ENCODE measurements at places on chromosomes 4 and X.

- no peak for DNase-seq
These were observed 59.1 kb downstream of the IGFBP7 start for GRCh38 chr4:57051095-57051494.

DNA sequence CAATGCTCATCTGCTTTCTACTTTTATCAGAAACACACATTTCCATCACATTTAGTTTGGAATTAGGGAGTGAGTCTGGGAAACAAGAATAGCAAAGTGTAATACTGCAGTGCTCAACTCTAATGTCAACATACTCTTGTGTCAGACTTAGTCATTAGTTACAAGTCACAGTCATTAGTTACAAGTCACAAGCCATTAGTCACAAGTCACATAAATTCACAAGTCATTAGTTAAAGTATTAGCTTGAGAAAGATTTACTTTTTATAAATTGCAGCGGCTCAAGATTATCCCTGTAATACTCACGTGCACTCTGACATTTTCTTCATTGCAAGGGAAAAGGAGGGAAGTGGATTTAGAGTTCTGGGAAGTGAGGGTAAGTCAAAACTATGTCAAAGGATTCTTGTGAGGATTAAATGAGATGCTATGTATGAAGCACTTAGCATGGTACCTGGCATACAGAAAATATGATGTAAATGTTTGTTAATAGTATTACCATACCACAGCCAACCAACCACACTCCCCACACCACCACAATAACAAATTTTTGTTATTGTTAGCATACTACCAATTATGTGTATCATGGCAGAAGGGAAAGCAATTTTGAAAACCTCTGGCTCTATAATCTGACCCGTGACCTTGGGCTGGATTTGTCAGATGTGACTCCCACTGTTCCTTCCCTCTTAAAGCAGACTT is 116.6 kb downstream of the ARHGAP24 start:
- no peak for DNase-seq

- DNase-seq, result no peak
These were observed 9.1 kb upstream of the HSPA4L start for GRCh38 chr4:127772769-127773671.

DNA sequence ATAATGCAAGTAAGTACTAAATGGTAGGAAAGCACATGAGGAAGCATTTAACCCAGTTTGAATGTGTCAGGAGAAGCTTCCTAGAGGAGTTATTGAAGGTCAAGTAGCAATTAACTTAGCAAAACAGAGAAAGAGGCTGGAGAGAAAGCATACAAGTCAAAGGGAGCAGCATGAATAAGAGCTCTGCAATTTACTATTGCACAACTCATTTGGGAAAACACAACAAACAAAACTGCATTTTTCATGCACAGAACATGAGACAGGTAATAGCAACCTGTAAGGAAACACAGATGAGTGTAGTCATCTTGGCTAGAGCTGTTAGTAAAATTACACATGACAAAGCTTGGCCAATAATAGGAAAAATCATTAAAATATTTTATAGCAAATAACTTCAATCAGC is 538.1 kb downstream of the PPP4R3C start:
- no peak for DNase-seq

GRCh38 chr4:145805490-145805889 is 125.5 kb downstream of the C4orf51 start:
- DNase-seq, result peak; percentile 71

DNA sequence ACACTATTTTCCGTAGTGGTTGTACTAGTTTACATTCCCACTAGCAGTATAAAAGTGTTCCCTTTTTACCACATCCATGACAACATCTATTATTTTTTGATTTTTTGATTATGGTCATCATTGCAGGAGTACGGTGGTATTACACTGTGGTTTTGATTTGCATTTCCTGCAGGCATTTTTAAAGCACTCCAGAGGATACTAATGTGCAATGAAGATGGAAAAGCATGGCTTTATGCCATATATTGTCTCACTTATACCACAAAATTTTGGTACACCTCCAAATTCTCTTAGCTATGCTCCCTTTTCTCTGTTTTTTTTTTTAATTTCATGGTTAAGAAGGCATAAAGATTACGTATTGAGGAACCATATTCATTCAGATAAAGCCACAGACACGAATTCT is 35.1 kb upstream of the NPY2R start:
- no peak for DNase-seq

DNA sequence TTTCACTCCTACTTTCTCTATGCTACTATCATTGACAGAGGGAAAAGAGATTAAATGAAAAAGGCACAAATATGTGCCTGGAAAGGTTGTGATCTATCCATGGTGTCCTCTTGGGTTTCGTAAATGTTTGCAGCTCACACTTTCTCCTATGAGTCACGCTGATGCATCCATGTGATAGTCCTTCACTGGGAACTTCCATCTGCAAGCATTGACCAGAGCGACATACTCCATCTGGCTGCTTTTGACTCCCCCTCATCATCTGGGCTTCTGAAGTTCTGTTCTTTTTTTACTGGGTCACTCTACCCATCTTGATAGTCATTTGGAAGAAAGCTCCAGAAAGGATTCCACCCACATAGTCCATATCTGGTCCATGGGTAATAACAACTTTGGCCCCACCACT is 84.7 kb upstream of the NDST3 start:
- DNase-seq, result no peak

DNA sequence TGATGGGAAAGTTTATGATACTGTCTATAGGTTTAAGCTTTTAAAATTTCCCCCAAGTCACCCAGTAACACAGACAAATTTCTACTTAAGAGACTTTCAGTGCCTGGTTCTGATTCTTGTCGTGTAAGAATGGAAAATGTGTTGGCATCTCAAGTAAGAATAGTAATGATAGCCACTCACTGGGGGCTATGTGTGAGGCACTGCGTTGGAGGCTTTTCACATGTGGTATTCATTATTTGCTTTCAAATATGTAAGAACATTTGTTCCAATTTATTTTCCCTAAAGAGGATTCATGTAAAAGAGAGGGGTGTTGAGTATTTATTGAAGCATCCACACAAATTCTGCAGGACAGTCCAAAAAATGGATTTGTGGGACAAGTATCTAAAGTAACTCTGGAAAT is 143.6 kb downstream of the FNIP2 start:
- no peak for DNase-seq

- no peak for DNase-seq
These were observed 73.0 kb upstream of the ZNF518B start for GRCh38 chr4:10530137-10530786.

- DNase-seq, result no peak
These were observed 1.6 kb upstream of the ARMCX6 start for GRCh38 chrX:101619364-101619763.

- DNase-seq, result no peak
These were observed 2.7 kb upstream of the SORCS2 start for GRCh38 chr4:7189475-7190277.

DNA sequence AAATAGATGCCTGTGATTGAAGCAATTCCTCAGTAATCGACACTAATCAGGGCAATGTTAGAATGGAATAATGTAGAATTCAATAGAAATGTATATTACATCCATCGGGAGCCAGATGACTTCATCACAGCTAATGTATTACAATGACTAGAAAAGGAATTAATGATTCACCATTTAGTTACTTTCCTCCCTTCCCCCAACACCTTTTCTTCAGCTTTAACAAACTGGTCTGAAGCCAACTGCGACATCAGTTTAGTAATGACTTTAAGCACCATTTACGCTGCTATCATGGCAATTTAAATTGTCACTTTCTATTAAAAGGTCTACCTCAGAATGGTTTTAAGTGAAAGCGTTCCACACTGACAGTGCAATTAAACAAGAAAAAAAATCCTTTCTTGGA is 45.1 kb downstream of the SUPT20HL2 start:
- no peak for DNase-seq

- DNase-seq, result peak; percentile 34
These were observed 896.5 kb downstream of the PDHA2 start for GRCh38 chr4:96736352-96736889.

DNA sequence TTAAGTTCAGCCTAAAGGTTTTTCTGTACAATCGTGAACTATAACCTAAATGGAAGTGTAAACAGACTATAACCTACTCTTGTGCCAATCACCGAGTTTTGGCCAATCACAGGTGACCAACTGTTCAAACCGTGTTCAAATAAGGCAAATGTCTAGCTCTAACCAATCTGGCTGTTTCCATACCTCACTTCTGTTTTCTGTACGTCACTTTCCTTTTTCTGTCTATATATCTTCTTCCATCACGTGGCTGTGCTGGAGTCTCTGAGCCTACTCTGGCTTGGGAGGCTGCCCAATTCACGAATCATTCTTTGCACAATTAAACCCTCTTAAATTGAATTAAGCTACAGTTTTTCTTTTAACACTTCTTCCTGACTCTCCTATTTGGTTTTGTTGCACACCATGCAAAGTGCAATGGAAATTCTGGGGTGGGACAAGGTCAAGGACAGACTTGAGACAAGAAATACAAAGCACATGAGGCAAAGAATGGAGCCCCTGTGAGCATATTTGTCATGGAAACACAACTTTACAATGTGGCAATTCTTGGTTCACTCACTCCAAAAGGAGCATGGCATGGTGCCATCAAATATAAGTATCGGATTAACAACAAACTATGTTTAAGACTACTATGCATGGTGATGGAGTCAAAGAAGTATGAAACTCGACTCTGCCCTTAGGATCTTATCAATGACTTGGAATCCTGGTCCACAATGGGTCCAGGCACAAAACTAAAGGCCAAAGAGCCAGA is 115.7 kb upstream of the FAM9B start:
- DNase-seq, result no peak

GRCh38 chr4:7491915-7492314 is 57.2 kb upstream of the PSAPL1 start:
- DNase-seq, result no peak

DNA sequence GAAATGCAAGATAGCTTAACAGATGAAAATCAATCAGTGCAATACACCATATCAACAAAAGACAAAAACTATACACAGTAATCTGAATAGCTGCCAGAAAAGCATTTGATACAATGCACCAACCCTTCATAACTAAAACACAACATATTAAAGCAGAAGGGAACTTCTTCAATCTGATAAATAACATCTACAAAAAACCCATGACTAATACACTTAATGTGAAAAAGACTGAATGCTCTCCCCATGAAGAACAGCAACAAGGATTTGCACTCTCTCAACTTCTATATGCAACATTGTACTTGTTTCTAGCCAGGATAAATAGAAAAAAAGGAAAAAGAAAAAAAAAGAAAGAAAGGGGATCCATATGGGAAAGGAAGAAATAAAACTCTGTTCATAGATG is 139.7 kb downstream of the RBM47 start:
- no peak for DNase-seq

DNA sequence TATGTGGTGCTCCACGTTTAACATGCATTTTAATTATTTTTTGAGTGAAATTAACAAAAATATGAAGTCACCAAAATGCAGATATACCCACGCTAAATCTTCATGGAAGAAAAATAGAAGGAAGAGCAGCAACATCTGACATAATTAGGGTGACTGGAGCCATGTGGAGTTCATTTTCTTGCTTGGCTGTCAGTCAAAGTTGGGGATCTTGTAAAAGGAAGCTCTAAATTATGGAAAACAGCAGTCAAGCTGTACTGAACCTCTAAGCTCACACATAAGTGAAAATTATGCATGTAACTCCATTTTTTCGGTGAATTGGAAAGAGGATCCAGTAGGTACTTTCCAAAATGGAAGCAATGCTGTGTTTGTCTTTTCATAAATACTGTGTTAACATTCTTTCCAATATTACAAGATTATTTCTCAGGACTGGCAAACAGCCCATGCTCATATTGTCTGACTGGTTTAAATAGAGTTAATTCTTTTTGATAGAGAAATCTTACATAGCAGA is 9.7 kb upstream of the PDGFC start:
- no peak for DNase-seq

- DNase-seq, result no peak
These were observed 19.7 kb upstream of the NWD2 start for GRCh38 chr4:37224854-37225253.

- no peak for DNase-seq
These were observed 345.5 kb downstream of the ANK2 start for GRCh38 chr4:113394730-113395530.

DNA sequence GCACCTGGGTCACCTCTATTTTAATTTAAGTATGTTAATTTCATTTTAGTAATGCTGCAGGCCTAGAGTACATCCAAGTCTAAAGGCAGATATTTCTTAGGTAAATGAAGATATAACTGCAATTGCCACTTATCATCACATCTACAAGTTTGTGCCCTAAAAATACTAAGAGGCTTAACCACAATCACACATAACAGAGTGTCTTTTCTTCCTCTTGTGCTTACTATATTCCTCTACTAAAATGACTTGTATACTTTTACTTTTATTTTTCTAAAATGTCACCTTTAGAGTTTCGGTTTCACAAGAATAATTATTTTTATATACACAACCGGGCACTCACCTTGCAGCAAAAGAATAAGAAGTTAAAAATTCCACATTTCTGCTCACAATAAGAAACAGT is 77.9 kb downstream of the EFHC2 start:
- no peak for DNase-seq

GRCh38 chrX:75784680-75785491 is at the start of gene MAGEE2:
MAGEE2 (minus strand) TSS chrX:75785254; CDS start chrX:75785051, 203 bp downstream.
- no peak for DNase-seq
